ENCODE measurements at places on chromosomes 11 and 22.

DNA sequence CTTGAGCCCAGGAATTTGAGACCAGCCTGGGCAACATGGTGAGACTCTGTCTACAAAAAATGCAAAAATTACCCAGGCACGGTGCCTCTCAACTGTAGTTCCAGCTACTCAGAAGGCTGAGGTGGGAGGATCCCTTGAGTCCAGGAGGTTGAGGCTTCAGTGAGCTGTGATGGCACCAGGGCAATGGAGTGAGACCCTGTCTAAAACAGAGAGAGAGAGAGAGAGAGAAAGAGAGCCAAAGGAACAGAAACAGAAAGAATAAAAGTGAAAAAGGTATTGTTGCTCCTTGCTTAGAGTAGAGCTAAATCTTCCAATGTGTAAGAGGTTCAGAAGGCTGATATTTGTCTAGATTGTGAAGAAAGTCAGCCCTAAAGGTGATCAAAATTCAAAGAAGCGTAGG, 8.9 kb upstream of the ETS1 start:
- DNase-seq = no peak

DNA sequence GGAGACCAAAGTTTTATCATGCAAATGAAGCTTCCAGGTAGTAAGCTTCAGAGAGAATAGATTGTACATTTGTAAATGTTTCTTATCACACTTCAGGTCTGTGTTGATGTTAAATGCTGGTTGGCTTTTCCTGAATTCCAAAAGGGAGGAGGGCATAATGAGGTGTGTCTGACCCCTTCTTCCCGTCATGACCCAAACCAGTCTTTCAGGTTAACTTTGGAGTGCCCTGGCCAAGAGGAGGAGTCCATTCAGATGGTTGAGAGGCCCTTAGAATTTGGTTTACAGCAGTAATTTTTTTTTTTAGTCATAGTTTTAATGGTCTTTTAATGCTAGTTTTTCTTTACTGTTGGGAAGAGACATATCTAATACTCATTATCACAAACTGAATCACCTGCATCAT, 2.5 kb downstream of the OR6X1 start:
- no peak for DNase-seq

GRCh38 chr22:39308614-39309363, 10.6 kb downstream of the RPL3 start:
- no peak for DNase-seq

DNA sequence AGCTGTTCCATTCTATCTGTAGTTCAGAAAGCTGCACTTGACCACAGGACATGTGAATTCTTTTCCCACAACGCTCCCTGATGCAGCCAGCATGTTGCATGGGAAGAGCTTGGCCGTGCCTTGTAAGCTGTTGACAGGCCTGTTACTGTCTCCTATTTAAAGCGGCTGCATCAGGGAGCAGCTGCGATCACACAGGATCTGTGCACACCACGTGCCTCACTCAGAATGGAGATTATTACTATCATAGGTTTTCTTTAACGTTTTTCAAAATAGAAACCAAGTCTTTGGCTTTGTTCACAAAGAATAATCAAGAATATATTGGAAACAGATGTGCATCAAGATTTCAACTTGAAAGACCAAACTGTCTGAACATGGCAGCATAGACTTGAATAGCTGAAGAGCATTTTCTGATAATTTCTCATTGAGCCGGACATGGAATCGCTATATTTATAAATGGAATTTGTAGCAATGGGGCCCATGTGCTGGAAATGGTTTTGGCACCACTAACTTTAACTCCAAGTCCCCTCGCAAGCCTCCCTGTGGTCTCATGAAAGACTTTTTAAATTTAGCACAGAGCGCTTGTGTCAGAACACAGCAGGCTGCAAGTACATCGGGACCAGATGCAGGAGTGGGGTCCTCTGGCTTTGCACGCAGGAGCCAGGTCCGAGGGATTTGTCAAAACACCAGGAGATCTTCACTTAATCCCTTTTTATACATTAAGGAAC, 40.8 kb upstream of the MYO18B start:
- no peak for DNase-seq

DNA sequence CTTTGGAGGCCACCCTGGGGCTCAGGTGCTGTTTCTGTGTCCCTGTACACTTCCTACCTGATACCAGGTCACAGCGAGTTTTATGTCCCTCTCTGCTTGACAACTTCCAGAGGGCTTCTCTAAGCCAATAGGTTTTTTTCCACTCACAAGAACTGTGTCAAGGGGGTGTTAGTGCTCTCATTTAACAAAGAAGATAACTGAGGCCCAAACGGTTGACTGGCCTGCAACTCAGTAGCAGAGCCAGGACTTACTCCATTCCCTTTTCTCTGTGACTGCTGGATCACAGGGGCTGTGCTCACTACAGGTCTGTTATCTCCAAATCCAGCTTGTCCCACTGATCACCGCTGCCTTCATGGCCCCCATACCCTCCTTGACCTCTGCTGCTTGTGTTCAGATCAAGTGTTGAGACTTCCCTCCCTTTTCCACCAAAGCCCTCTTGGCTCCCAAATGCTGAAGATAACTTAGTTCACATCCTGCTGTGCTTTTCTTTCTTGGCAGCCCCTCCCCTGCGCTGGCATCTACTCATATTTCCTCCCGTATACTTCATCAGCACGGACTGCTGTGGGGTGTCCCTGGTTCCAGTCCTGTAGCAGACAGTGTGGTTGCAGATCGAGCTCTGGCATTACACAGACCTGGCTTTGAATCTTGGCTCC, 41.3 kb downstream of the POU2F3 start:
- no peak for DNase-seq

DNA sequence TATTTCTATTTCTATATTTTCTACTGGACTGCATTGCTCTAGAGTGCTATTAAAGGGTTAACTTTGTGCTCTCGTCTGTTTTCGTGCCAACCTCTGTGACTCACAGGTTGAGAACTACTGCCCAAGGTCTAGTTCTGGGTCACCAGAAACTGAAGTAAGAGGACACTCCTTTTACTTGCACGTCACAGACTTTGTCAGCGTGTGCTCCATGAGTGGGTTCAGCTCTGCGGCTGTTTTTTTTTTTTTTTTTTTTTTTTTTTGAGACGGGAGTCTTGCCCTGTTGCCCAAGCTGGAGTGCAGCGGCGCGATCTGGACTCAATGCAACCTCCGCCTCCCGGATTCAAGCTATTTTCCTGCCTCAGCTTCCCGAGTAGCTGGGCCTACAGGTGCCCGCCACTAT, 49.8 kb downstream of the CLMP start:
- no peak for DNase-seq

DNA sequence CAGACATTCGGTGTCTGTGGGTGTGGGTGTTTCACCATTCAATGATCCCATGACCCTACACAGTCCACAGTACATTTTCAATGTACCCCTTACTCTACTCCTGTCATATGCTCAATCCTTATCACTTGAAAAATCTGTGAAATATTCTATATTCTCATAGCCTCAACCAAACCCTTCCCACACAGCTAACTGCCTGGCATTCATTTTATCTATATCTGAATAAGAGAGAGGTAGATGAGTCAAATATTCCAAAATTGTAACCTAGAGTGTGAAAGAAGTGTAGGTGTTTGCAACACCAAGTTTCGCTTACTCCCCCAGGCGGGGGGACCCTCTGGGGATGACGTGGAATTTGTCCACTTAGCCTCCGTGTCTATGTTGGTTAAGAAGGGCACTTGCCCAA, 354.8 kb downstream of the ETS1 start:
- no peak for DNase-seq

Measured in mesenteric fat pad (tissue), 1 donor.